Posterior cingulate gyrus (tissue), 11 donors: ENCODE measurements at places on chromosomes 2 and 18.
A peak's percentile ranks its signal among the peaks of the same experiment; 100 is the strongest.

- DNase-seq = no peak
Measured at GRCh38 chr2:112137516-112138158, 548 bp upstream of the FBLN7 start.

- no peak for DNase-seq
Measured at GRCh38 chr2:46937471-46937901, 21.9 kb upstream of the MCFD2 start.

- peak; percentile 78 for DNase-seq
Measured at GRCh38 chr2:222305516-222306392, 7.0 kb upstream of the PAX3 start.

DNA sequence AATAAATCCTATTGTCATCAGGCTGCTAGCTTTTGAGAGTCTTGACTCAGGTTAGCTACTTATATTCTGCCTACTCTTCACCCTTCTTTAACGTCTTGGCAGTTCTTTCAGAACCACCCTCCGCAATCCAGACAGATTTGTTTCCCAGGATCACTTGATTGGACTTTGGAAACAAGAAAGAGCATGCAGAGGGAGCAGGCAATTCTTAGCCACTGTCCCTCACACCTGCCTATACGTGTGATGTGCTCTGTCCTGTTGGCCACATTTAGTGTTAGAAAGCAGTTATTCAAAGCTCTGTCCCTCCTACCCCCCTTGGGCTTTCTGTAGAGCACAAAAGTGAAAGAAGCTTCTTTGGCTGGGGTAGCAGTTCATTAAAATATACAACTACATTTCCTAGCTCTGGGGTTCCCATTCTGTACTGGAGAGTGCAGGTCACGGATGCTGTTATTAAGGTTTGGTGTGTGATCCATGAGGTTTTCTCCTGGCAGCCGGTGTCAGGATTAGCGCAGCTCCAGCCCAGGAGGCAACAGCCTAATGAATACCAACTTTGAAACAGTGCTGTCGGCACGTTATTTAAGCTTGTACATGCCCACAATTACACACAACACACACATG lies 6.3 kb downstream of the FZD5 start:
- no peak for DNase-seq

DNA sequence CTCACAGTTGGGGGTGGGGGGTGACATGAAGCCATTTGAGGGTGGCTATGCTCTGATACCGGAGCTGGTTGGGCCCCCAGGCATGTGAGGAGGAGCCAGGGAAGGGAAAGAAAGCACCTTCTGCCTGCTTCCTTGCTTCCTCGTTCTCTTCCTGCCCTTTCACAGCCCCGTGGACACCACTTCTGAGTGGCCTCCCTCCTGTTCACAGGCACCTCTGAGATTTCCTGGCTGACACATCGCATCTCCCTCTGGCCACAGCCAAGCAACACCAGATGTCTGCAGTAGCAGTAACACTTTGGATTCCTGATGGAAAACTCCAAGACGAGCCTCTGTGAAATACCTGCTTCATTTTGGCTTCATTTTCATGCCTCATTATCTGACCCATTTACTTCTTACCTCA lies 64.7 kb upstream of the ST3GAL5 start:
- DNase-seq = no peak

GRCh38 chr2:29130295-29130694 lies 15.1 kb downstream of the CLIP4 start:
- DNase-seq = no peak

GRCh38 chr2:69465513-69466456 lies 28.6 kb upstream of the NFU1 start:
- no peak for DNase-seq

DNA sequence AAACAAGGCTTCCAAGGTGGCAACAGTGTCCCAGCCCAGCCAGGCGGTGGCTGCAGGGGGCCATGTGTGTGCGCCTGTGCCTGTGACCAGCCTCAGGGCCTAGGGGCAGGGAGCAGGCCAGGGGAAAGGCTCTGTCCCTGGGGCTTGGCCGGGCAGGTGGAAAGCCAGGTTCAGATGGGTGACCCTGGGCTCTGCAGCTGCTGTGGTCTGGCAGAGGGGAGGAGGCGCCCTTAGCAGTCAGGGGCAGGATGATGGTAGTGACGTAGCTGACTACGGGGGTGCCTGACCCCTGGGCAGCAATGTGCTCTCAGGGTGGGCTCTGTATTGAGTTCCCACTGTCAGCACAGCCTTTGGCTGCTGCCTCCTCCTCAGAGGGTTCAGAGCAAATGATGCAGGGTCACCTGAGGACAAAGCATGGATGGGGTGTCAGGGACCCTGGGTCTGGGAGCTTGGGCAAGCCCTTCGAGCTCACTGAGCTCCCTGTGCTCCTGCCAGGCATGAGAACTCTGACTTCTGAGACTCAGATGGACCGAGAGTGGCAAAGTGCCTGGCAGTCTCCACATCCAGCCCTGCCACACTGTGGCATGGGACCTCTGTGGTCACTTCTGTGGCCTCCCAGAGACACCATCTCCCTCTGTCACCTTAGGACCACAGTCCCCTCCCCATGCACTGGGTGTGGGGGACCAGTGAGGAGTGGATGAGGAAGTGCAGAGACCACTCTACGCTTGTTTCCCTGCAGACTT lies 56.6 kb upstream of the ALPP start:
- DNase-seq = peak; percentile 4

DNA sequence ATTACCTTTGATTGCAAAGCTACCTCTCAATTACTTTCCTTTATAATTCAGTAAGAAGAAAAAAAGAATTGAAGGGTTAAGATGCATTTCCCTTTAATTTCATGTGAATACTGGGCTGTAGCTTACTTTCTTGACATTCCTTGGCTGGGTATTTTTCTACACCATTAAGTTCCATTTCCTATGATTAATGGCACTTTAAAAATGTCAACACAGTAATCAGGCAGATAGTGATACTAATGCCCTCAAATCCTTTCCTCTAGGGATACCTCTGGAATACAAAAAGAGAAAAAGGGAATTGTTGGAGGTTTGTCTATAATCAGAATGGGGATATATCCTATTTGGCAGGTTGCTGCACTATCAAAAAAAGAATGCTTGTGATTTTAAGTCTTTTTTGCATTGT lies 216.9 kb downstream of the SRBD1 start:
- DNase-seq = no peak

DNA sequence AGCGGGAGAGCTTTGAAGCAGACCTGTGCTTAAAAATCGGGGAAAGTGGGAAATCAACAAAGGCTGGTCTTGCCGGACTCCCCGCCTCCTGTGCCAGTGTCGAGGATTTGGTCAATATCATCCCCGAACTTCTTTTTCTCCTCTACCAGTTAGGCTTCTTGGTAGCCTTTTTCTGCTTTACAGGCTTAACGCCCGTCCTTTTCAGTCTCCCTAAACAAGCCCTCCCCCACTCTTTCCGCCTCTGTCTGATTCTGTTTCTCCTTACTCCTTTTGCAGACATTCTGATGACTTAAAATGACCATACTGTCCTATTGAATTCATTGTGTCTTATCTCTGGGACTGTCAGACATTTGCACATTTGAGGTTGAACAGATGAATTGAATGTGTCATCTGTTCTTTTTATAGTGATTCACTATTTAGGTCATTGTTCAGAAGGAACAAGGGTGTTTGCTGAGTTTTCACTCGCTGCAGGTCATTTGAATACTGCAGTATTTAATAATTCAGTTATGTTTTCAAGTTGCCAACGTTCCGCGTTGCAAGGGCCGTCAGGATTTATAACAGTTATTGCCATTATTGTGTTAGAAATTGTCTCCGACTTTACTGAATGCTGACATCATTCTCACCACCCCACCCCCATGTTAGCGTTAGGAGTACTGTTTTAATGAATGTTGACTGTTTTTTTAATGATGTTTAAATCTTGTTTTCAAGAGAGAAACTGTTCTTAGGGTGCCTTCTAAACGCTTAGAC lies 1.1 kb downstream of the ITGAV start:
- no peak for DNase-seq

DNA sequence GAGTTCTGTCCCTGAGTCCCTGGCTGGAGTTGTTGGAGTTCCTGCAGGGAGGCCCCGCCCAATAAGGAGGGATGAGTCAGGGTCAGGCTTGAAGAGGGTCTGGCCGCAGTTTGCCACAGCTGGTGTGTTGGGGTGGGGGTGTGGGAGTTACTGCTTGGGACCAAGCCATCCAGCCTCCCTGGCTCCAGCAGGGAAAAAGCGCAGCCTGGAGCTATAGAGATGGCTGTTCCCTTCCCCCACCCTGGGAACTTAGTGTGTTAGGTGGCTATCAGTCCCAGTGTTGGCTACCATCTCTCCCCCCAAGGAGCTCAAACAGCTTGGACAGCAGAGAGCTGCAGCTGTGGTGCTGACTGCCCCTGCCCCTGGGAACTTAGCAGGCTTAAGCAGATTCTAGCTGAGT lies 13.2 kb upstream of the TANK start:
- no peak for DNase-seq

DNA sequence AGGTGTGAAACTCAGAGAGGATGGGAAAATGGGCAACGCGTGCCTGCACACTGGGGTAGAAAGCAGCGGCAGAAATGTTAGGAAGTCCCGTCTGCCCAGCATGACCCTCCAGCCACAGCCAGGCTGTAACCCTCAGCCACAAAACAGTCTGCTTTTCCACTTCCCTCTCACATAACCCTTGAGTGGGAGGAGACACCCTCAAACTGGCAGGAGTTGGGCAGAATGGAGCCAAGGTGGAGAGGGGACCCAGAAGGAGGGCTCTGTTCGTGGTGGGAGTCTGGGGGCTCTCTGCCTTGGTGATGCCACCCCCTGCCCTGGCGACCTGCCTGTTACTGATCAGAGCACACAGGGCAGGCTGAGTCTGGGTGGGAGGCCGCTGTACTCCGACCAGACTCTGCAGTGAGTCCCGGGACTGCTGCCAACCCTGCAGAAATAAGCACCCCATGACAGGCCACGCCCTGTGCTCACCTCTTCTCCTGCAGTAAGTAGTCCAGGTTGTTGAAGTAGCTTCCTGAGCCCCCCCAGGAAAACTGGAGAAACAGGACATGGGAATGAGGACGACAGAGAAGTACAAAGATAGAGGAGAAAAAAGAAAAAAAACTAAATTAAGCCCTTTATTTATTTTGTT lies 16.0 kb downstream of the FAM178B start:
- DNase-seq = no peak

GRCh38 chr2:168903888-168904287 lies 2.8 kb downstream of the G6PC2 start:
- no peak for DNase-seq

DNA sequence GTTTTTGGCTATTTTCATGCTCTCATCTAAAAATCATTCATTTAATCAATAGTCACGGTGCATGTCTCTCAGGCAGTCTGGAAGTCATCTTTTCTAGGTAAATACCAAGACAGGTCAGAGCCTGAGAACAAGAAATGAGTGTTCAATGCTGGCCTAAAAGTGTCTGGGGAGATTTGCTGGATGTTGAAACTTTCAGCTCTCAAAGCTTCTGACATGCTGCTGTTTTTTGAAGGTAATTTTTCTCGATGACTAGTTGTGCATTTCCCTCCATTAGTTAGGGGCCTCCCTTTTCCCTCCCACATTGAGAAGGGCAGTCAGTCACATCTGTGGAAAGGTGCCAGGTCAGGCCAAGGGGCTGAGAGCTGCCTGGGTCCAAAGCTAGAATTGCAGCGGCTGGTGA lies 115.6 kb downstream of the LPIN1 start:
- no peak for DNase-seq

DNA sequence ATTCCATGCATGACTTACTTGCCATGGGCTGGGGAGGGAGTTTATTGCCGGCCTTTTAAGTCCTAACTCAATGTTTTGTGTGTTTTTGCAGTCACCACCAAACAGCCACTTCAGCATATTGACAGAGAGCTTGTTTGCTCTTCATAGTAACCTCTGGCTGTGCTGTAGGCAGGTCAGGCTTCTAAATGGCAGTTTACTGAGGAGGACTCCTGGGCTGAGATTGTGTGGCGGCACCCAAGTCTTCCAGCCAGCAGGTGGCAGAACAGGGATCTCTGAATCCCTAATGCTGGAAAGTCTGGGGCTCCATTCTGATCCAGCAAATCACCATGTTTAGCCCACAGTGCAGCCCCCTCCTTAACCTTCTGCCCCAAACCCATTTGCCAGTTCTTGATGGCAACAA lies 121.2 kb downstream of the CAPN13 start:
- no peak for DNase-seq

GRCh38 chr18:75132931-75133525 lies 75.9 kb downstream of the PTGR3 start:
- DNase-seq = no peak

DNA sequence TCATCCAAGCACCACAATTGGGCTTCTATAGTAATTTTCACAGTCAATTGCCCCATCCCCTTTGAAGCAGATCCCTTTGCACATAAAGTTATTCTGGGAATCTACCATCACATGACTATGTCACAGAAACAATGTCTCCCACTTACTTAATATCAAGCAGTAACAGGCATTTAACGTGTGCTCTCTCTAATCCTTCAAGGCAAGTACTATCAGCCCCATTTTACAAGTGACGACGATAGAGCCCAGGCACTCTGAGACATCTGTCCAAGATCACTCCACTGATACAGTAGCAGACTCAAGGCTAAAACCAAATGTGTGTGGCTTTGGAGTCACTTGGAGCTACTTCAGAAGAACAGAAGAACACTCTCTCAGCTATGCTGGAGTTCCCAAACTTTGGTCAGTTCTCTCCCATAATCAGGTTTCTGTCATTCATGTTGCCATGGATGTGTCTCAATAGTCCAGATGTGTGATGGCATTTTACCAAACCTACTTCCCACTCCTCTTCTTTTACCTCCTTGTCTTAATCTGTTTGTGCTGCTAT lies 39.7 kb downstream of the PID1 start:
- DNase-seq = no peak

- no peak for DNase-seq
Measured at GRCh38 chr2:144476682-144477081, 43.2 kb downstream of the ZEB2 start.

DNA sequence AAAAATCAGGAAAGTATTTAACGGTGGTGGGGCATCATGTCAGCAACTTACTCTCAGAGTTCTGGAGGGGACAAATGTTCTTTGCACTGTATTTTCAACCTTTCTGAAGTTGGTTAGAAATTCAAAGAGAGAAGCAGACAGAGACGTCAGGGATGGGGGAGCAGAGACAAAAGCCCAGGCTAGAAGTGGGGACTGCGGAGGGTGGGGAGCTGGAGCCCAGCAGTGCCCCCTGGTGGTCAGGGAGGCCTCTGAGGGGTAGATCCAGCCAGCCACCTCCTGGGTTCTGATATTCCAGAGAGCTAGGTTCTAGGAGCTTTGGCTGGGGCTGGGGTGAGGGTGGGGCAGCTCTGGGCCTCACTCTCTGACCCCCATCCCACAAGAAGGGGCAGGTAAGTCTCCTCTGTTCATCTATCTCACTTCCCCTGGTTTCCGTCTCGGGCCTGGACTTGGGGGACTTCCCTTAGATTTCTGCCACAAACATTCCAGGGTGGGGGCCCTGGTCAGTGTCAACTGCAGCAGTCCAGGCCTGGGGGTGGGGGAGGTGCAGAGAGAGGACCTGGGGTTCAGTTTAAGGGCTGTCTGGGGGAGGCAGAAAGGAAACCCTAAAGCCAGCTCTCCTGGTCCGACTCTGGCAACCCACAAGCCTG lies 8.9 kb downstream of the TNS1 start:
- DNase-seq = peak; percentile 93

- peak; percentile 98 for DNase-seq
Measured at GRCh38 chr2:200509612-200510433, at the start of gene KCTD18. Gene KCTD18 (minus strand): TSS chr2:200510068. CDS start chr2:200507016, 3,052 bp downstream.

- no peak for DNase-seq
Measured at GRCh38 chr2:233938676-233939370, 21.6 kb downstream of the TRPM8 start.

- DNase-seq = no peak
Measured at GRCh38 chr18:51603111-51603510, 405.6 kb upstream of the MEX3C start.

GRCh38 chr2:170162271-170162632 lies 15.7 kb upstream of the MYO3B start:
- no peak for DNase-seq
